ENCODE measurements at places on chromosomes 2 and 18. TPM values are rescaled to one million over a fixed set of nuclear protein-coding genes. Genes with fewer than 3 reads are reported as not detected.

PPM1G gene
- 31.7 TPM for total RNA-seq

C2orf80 gene
- total RNA-seq = not detected

GCG gene
- total RNA-seq = not detected

CXCR1 gene
- total RNA-seq = 0.94 TPM

CDH2 gene
- total RNA-seq = 594 TPM

IRS1 gene
- total RNA-seq = 17.7 TPM

ALPG gene
- not detected for total RNA-seq

GPR75 gene
- total RNA-seq = 0.67 TPM

ASIC4 gene
- total RNA-seq = 0.10 TPM

Data from heart left ventricle (tissue), 16 donors.